GM04504 (cell line): ENCODE measurements at places on chromosomes 11 and 22.

DNA sequence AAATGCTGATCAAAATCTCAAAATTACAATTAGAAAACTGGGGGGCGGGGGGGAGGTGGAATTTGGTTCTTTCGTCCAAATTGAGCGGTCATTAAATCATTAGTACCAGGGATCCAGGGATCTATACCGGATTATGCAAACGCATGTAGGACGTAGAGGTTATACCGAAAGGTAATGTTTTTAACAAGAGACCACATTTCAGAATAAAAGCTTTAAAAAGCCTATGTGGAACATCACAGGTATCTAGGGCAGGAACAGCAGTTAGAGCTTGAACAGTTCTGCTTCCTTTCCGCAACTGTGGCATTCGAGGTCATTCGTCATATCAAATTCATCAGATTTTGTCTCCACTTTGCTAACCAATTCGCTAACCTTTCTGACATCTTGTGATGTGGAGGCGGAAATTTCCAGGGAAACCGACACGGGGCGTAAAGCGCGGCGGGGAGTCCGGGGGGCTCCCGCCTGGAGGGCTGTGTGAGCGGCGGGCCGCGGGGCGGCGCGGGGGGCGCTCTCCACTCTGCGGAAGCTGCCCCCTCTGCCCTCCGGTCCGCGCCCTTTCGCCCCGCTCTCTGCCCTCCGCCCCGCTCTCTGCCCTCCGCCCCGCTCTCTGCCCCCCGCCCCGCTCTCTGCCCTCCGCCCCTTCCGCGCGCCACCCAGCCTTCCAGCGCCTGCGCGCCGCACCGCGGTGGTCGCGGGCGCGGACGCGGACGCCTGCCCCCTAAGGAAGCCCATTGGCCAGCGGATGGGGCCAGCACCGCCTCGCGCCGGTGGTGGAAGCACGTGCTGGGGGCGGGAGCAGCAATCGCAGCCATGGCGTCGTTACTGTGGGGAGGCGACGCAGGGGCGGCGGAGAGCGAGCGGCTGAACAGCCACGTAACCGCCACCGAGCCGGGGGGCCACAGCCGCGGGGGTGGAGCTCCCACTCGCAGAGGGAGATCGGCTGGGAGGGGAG lies at the start of gene DDX25:
Gene DDX25, plus strand, starts transcription at position 798 of the 949 bp plus-strand sequence. Its CDS starts 10 bp downstream, at position 808.
- DNase-seq = no peak

DNA sequence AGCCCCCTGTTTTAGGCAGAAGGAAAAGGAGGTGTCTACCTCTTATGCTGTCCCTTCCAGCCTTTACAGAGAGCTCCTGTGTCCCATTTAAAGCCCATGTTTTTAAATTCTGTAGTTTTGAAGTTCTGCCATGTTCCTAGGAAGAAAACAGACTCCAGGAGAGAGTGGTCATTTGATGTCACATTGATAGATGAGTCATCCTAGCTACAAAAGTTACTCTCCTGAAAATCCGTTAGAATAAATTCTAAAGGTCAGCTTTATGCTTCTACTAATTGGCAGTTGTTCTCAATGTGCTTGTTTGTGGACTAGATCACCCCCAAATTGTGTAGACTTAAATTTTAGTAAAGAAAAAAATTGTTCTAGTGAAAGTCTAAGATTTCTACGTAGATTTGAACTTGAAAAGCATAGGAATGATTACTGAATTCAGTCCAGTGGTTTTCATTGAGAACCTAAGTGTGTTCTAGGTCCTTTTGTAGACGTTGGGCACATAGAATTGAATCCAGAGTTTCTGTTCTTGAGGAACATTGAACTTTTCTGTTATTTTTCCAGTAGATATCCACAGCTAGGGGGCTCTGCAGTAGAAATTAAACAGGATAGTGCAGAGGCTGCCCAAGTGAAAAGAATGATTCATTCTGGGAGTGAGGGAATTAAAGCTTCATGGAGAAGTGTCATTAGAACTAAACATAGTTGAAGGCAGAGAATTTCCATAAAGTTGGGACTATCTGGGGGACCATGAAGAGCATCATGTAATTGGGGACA lies 140.6 kb upstream of the RASSF10 start:
- DNase-seq = no peak

DNA sequence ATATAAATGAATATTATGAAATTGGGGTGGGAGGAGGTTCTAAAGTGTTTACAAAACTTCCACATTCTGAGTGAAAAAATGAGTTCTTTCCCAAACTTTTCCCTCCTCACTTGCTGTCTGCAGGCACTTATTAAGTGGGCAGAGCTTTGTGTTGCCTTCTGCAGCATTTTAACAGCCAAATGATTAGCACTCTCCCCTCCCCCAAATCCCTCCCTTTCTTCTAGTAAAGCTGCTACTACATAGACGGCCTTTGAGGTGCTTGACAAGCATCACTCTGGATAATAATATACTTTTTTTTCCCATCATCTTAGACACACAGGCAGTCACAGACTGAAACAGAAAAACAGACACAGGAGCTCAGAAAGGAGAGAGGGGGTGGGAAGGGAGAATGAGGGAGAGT lies 493.5 kb downstream of the DLG2 start:
- DNase-seq = no peak

- DNase-seq = no peak
Measured at GRCh38 chr11:130427581-130428315, 661 bp downstream of the ADAMTS8 start.
